Panc1 (cell line): ENCODE measurements at places on chromosomes 2 and 18. TPM values are rescaled to one million over a fixed set of nuclear protein-coding genes. Genes with fewer than 3 reads are reported as not detected.

Gene FTCDNL1
- 2.8 TPM for total RNA-seq

Gene CYTIP
- 0.57 TPM for total RNA-seq

Gene ALPI
- total RNA-seq: not detected

DNA sequence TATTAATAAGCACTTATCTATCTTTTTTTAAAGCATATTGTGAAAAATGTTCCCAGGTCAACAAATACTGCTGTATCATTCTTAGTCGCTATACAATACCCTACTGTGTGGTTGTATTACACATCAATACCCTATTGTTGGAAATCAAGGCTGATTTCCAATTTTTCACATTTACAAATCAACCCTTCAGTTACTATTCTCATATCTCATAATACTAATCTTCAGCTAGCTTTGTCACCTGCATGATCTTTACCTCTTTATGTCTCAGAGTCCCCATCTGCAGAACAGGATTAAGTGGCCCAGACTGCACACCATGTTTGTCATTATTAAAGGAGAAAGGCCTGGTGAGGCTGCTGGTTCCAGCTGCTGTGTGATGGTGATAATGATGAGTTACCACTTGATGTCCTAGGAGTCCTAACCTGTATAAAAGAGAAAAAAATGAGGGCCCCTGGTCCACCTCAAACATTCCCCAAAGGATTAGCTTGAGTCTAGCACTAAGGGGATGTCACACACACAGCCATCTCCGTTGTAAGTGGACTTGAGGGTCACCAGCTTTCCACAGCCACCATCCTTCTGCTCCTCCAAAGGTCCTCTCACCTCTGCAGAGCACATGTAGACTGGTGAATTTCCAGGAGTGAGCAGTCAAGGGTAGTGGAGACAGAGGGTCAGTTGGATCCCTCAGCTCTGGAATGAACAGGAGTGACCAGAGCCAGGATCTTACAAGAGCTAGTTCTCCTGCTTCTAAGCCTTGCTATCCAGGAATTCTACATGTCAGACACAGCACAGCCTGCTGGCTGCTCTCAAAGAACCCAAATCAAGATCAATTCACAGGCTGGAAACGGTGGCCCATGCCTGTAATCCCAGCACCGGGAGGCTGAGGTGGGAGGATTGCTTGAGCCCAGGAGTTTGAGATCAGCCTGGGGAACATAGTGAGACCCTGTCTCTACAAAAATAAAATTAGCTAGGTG lies 36.0 kb upstream of the BIN1 start:
- no peak for DNase-seq

DNA sequence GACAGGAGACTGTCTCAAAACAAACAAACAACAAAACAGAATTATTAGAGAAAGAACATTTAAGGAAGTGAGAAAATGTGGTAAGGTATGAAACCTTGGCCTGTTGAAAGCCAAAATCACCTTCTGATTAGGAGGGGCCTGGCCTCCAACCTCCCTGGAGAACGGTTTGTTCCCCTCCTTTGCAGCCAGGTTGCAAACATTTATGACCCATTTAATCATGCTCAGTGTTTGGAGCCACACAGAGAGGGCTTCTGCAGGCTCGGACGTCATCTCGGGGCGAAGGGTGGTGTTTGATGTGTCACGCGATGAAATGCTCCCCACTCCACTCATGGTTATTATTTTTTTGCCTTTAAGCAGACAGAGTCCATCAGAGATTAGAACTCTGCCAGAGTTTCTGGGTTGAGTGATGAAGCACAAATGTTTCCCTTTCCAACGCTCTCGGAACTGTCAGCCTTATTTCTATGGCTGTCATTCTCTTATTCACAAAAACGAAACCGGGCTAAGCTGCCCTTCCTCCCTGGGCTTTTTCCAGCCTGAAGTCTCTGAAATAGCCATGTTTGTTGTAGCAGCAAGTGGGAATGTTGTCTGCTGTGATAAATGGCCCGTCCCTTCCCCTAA lies 33.6 kb upstream of the ROCK2 start:
- DNase-seq: no peak

DNA sequence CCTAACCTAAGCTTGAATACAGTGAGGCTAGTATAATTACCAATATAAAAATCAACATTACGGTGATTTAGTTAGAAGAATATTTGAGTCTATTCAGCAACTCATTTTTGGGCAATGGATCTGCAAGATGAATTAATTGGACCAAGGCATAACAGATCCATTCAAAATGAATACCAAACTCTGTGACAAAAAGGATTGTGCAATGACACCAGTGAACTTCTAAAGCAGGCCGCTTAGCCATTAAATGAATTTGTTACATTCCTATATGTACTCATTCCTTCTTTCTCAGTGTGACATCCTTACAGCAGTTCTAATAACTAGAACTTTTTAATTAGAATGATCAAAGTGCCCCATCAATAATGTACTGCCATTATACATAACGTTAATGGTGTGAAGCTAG lies 44.3 kb downstream of the ZC3H15 start:
- DNase-seq: no peak

- no peak for DNase-seq
Measured at GRCh38 chr2:171287611-171288010, 126.9 kb upstream of the TLK1 start.

DNA sequence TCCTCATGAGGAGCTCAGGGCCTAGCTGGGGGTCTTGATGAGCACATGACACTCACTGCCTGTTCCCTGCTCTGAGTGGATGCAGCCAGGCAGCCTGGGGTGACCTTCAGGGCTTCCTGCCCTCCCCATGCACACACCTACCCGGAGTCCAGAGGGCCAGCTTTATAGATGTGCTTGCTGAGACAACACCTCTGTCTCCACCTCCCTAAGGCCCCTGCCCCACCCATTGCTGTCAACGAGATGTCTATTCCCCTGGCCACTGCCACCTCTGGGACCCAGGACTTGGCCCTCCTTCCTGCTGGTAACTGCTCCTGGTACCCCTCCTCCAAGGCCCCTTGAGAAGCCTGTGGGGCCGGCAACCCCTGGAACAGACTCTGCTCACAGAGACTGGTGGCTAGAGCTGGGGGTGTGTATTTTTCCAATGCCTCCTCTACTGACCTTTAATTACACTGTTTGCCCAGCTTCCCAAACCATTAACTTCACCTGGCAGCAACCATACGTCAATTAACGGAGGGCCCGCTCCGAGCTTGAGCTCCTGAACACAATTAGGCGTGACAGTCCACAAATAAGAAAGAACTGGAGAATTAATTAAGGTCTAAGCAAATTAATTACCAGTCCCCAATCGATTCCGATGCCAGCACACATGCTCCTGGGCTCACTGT lies 66.3 kb downstream of the EMX1 start:
- DNase-seq: no peak

DNA sequence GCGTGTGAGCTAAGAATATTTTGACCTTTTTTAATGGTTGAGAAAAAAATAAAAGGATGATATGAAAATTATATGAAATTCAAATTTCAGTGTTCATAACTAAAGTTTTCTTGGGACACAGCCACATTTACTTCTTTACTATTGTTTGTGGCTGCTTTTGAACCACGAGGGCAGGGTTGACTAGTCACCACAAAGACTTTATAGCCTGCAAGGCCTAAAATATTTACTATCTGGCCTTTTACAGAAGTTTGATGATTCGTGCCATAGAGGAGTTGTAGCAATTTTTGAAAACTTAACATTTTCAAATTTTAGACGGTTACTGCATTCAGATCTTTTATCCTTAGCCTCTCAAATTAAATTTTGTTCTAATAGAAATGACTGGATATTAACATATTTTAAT lies 69.9 kb downstream of the LIMS1 start:
- no peak for DNase-seq

DNA sequence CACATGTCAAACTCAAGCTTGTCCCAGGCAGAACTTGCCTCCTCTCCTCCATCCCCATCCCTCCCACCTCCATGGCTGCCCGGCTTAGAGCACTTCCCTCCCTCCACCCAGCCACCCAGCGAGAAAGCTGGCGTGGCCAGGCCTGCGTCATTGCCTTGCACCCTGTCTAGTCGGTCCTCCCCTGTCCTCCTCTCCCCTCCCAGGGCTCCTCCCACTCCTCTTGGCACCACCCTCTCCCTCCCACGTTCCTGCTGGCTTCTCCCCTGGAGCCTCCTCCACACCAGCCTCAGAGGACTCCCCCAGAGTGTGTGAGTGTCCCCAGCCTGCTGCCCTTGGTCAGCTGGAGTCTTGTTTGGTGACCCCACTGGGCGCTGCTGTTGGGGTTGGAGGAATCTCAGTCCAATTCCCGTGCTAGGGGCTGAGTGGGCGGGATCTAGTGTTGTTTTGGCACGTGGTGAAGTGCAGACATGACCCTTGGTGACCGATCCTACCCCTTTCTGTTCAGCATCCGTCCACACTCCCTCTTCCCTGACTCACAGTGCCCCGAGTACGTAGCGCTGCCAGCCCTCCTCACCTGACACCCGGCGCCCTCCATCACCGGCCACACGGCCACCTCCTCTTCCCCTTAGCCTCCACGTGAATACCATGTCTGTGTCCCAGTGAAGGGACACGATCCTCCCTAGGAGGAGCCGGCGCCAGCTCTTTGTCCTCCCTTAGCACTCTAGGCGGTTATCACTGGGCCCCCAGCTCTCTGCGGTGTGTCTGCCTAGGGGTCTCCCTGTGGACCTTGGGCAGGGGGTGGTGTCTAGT lies 41.4 kb downstream of the ATP6V1C2 start:
- DNase-seq: no peak

DNA sequence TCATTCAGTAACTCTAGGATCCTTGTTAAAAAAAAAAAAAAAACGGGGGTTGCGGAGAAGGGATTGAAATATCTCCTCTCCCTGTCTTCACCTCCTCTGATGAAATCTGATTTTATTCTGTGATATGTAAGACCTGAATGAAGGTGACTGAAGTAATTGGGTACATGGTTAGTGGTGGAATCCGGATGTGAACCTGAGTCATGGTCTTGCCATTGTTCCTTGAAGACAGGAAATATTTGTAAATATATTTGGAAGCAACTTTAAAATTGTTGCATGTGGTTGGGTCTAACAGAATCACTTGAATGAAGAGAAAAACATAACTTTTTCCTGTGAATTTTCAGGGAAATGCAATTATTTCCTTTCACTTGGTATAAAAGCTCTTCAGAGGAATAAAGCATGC lies 3.0 kb upstream of the IL1A start:
- no peak for DNase-seq

DNA sequence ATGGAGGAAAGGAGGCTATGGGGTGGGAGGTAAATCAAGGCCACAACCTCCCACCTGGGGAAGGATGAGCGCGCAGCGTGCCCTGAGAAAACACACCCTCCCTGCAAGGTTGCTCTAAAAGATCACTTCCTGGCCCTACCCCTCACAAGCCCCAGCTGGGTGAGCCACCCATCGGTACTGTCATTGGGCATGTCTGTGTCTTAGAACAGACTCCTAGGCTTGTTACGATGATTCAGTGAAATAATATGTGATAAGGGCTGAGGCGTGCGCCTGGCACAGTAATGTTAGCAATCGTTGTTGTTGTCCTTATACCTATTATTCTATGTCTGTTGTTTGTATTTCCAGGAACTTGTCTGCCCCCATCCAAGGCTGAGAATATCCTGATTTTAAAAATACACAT lies 175.1 kb downstream of the ZFP36L2 start:
- DNase-seq: no peak

DNA sequence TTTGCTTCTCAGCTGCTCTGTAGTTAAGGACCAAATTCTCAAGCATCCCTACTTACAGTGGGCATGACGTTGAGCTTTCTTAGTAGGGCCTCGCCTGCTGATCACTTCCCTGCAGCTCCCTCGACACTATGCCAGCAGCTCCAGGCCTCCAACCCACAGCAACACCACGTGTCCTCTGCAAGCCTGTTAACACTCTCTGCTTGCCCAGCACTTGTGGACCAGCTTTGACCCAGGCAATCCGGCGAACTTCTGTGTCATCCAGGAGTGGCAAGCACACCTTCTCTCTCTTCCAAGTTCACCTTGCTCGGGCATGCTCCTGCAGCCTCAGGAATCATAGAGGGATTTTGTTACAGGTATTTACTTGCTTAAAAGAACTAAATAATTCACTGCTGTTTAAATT lies 138.6 kb upstream of the FHL2 start:
- no peak for DNase-seq

DNA sequence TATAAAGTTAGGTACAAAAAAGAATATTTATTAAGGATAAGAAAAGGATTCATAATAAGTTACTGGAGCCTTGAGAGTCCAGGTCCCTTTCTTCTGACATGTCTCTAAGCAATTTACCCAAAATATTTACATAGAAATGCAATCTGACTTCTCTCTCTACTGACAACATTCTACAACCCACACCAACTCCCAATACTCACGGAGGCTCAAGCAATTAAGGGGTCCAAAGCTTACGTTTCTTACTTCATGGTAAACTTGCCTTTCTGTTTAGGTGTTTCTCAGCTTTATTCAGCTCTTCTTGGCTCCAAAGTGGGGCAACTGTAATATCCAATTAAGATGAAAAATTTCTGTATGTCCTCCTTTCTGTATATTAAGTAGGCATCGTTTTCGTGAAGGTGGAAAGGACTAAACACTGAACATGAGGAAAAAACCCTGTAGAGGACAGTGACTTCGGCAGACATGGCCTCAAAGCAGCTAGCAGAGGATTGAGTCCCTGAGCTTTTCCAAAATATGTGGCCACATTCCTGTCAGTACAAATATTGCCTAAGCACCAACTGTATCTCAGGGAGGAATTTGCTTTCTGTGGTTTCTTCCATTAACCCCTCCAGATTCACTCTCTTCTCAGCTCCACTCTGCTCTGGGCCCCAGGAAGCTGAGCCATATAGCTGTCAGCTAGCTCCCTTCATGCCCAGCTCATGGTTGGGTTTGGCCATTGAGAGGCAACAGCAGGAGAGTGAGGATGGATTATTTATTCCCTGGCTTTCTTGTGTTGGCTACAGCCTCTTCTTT lies 67.9 kb upstream of the GLS start:
- DNase-seq: no peak

- no peak for DNase-seq
Measured at GRCh38 chr2:73253400-73253799, 19.3 kb downstream of the CCT7 start.

- DNase-seq: no peak
Measured at GRCh38 chr2:143473216-143473615, 344.0 kb downstream of the ARHGAP15 start.

DNA sequence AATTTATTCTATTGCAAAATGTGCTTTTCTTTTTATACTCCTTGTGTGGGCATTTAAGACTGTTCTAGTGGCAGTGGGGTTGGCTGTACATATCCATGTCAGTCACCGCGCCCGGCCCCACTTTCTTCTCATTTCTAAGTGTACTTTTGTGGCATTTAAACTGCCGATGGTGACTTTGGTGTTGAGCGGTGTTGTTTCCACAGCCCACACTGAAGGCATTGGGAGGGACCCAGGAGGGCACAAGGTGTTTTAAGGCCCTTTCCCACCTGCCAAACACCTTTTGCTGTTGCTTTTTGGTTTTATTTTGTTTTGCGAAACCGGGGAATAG lies 369.7 kb downstream of the MTX2 start:
- no peak for DNase-seq

- DNase-seq: no peak
Measured at GRCh38 chr2:219664944-219665343, 37.5 kb downstream of the SLC4A3 start.

DNA sequence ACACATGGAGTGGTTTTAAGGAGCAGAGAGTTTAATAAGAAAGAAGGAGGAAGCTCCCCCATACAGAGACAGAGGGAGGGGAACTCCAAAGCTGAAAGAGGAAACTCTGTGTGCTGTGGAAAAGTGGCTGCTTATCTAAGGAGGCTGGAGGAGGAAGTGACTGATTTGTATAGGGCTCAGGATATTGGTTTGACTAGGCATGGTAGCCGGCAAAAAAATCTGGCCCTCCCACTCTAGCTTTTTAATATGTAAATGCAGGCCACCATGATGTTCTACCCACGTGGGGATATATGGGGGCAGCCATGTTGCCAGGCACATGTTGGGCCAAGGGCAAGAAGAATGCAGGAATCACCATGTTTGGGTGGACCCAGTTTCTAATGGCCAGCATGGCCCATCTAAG lies 64.3 kb downstream of the HNMT start:
- DNase-seq: no peak

GRCh38 chr2:61247204-61247812 lies 85.3 kb downstream of the C2orf74 start:
- DNase-seq: no peak
